Cerebellum (tissue), 4 donors: ENCODE measurements at places on chromosomes 16 and 17. TPM values are rescaled to one million over a fixed set of nuclear protein-coding genes. Genes with fewer than 3 reads are reported as not detected.

- DNase-seq, result no peak
Observed at GRCh38 chr16:3859889-3860288, 20.6 kb downstream of the CREBBP start.

DNA sequence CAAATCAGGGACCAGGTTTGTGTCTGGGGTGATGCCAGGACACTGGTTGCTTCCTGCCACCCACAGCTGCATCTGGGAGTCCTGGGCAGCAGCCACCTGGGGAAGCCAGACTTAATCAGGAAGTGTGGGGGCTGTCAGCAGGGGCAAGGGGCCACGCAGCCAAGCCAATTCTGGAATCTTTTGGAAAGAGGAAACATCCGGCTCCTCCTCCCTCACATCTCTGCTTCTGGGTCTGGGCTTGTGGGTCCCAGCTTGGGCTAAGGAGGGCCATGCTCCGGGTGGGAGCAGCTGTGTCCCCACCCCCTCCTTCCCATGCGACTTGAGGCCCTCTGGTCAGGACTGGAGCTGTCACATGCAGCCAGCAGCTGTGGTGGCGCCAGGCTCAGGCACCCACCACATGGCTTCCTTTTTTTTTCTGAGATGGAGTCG, 37.0 kb upstream of the CCDC182 start:
- no peak for DNase-seq

The UMOD gene
- not detected for total RNA-seq

- DNase-seq, result no peak
Observed at GRCh38 chr17:76707985-76708807, 2.6 kb downstream of the MXRA7 start.

The ACSM2B gene
- total RNA-seq, result not detected
